Stimulated activated CD8-positive, alpha-beta memory T cell treated with anti-CD3 and anti-CD28 coated beads, Interleukin-15, amount 100 ng/mL, for 48 hours (primary cell): ENCODE measurements at places on chromosomes 3 and 15.

DNA sequence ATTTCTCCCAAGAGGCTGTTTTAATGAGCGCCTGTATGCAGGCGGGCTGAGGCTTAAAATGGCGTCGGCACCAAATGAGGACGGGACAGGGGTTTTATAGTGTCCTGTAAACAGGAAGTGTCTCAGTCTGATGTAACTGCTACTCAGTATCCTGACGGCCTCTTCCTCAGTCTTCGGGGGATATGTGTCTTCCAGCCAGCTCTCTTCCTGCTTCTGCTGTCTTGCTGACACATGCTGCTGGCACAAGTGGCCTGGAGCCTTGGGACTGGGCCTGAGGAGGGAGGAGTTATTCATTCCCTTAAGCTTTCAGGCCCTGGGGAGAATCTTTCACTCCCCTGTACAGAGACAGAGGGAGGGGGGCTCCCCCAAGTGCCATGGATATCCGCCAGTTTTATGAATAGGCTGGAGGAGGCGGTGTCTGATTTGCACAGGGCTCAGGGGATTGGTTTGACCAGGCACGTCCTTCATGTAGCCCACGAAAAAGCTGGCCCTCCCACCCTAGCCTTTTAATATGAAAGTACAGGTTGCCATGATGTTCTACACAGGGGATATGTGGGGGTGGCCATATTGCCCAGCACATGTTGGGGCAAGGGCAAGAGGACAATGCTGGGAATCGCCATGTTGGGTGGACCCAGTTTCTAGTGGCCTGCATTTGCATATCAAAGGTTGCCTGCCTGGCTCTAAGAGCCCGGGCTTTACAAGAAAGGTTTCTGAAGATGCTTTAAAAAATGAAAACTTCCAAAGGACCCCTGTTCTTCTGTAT, 19.9 kb downstream of the NDUFB4 start:
- DNase-seq, result no peak

DNA sequence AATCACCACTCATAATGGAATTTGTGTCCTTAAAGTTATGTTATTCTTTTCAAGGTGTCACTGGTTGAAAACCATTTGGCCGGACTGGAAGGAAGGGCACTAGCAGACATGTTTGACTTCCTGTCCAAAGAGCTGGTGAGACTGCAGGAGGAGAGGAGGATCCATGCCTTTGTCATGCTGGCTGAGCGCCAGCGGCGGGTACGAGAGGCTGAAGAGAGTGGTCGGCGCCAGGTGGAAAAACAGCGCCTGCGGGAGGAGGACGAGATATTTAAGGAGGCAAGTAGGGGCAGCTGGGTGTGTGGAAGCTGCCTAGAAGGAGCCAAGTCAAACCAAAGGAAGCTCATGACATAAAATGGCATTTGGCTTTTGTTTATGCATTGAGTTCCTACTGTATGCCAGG, 38.0 kb upstream of the NR1I2 start:
- DNase-seq, result no peak

DNA sequence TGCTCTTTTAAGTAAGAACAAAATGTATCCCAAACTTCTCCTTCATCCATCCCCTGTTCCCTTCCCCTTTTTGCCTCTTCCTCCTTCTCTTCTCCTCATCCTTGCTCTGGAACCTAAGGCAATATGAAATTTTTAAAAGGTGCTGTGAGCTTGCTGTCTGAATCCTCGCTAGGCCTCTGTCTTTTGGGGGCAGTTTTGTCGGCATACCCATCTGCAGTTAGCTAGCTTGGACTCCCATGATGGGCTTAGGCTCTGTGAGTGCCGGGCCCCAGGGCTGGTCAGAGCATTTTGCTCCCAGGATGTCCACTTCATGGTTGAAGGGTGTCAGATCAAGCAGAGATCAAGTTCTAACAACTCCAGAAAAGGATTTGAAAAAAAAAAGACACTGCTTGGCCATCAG, 18.6 kb downstream of the ZIC1 start:
- no peak for DNase-seq

DNA sequence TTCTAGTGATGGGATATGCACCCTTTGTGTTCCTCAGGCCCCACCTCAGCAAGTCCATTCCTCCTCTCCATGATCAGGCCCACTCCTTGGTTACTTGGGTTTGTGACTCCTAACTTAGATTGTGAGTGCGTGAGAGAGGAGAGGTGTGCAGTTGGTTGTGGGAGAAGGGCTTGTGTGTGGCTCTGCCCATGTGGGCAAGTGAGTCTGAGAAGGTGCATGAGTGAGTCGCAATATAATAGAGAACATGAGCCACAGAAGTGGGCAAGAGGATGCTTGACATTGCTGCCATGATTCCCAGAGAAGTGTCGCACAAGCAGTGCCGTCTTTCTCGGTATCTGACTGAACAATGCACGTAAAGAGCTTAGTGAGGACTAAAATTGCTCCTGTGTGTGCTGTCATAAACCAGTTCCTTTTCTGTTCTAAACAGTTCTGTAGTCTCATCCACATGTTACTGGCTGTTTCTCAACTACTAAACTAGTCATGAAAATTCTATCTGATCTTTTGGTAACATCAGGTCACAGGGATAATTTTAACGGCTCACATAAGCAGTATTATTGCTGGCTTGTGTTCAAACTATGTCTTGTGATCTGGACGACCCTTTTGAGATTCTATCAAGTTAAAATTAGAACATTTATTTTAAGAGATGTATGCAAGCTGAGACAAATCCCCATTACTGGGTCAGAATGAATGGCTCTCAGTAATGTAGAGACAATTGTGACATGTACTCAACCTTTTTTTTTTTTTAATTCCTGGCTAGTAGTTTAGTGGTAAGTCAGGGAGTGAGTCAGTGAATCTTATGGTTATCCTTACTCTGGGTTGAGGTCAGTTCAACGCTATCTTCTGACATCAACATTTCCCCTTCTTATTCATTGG, 25.6 kb downstream of the GYG1 start:
- DNase-seq, result no peak

DNA sequence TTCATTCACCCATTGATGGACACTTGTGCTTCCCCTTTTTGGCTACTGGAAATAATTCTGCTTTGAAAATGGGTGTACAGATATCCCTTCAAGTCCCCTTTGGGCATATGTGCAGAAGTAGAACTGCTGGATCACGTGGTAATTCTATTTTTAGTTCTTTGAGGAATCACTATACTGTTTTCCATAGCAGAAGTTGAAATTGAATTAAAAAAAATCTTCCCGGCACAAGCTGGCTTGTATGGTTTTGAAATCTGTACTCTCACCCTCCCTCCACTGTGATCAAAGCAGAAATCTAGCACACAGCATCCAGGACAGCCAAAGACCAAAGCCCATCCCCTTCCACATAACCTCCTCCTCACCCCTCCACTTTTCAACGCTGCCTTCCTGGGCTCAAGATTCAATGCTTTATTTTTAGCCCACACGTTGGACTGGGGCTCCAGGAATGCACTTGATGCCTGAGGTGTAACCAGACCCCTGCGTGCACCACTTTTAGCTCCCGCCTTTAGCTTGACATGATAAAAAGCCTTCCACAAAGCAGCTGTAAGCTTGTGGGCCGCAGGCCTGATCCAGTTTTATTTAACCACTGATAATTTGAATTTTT, 29.9 kb downstream of the TMEM40 start:
- no peak for DNase-seq

GRCh38 chr3:42892169-42892568, 13.8 kb upstream of the ZNF662 start:
- DNase-seq, result no peak

DNA sequence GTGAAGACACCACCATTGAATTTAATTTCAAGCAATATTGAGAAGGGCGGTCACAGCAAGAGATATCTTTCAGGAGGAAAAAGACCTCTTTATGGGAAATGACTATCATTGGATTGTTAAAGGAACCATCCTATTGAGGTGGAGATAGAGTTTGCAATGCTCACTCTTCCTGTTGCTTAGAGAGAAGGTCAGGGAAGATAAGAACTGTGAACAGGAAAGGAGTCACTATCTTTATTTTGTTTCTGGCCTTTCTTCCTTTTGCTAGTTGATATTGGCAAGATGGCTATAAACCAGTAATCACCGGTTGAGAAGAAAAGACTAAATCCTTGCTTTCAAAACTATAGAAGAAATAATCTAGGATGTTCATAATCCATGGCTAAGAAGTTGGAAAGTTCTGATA, 112.1 kb upstream of the TMEM108 start:
- no peak for DNase-seq

DNA sequence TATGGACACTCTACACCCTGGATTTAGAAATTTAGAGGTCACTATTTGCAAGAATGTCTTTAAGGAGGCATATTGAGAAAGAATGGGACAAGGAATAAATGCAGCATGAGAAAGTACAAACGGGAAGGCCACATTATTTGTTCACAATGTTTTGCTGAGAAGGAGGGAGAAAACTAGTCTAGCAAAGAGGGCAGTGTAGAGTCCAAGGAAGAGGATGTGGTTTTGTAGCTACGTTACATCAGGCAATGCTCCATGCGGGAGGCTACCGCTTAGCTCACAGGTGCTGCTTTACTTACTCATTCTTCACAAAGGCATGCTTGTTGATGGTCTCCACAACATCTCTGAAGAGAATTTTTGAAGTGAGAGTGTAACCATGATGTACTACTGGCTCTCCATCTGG, 191.1 kb downstream of the PLCH1 start:
- no peak for DNase-seq

- no peak for DNase-seq
Measured at GRCh38 chr15:95174301-95175259, 943.2 kb downstream of the MCTP2 start.

GRCh38 chr3:45582430-45582829, 12.1 kb upstream of the LIMD1 start:
- DNase-seq, result no peak

DNA sequence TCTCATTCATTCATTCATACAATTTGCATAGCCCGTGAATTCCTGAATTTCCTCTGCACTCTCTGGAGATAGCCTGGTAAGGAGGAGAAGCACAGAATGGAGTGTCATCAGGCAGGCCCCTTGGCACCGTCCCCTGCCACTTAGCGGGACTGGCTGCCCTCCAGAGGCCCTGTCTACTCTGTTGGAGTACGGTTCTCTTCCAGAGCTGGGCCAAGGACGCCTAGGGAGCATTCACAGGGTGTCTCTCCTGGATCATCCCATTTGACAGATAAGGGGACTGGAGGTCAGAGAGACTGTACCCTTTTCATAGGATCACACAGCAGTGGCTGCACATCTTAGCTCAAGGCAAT, 48.0 kb downstream of the PTH1R start:
- DNase-seq, result no peak

DNA sequence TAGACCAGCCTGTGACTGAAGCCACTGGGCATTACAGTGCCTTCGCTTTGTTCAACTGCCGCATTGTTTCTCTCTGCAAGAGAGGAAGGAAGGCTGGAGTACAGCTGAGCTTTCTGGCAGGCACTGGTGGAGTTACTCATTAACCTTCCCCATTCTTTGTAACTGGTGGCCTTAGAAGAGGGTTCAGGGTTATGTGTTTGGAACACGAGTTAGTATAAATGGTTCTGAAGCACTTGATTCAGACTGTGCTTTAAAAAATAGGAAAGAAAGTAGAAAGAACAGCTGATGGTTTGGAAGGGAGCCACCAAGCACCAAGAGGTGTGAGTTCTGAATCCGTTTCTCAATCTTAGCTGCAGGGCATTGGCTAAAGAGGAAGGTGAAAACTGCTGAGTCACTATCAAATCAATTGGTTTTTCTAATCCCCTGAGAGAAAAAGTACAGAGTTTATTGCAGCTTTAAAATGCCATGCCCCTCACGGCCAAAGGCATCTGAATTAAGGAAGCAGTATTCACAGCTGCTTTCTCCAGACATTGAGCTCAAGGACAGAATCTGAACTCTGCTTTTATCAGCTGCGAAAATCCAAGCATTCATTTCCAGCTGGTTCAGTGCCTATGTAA, 3.6 kb downstream of the HGD start:
- no peak for DNase-seq

- DNase-seq, result no peak
Measured at GRCh38 chr3:177752831-177753230, 555.5 kb upstream of the TBL1XR1 start.
